T-cell (primary cell): ENCODE measurements at places on chromosomes 4 and X. TPM values are rescaled to one million over a fixed set of nuclear protein-coding genes. Genes with fewer than 3 reads are reported as not detected.

- peaks cover 2% of the 10 kb centered on the region for H3K4me1 ChIP-seq
- H3K27ac ChIP-seq: no peak overlapping the region
- H3K27me3 ChIP-seq: no peaks in the 10 kb centered on the region
- H3K36me3 ChIP-seq: no peaks in the 10 kb centered on the region
- H3K4me3 ChIP-seq: no peak overlapping the region
Observed at GRCh38 chrX:40579141-40579540, 1.6 kb upstream of the ATP6AP2 start.

GRCh38 chr4:88177983-88178625, 19.7 kb upstream of the ABCG2 start:
- H3K4me1 ChIP-seq: no peaks in the 10 kb centered on the region
- no peak overlapping the region for H3K4me3 ChIP-seq
- H3K27ac ChIP-seq: no peak overlapping the region
- no peaks in the 10 kb centered on the region for H3K36me3 ChIP-seq
- no peak for DNase-seq
- no peaks in the 10 kb centered on the region for H3K27me3 ChIP-seq

DNA sequence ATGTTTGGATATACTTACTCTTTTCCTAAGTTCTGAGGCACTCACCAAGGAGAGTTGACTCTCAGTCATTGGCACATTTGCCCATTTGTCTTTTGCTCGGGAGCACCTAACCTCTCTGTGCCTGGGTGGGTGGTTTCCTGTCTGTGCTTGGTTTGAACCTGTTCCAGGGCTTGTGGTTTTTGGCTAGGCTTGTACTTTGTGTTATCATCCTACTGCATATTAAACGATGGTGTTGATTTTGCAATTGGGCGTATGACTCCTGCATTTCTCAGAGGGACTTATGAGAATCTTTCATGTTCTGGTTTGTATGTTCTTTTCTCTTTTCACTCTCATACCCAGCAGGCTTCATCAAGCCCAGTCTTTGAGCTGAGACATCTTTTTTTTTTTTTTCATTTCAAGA, 161.7 kb downstream of the BTC start:
- H3K4me3 ChIP-seq: no peak overlapping the region
- no peak overlapping the region for H3K27ac ChIP-seq
- H3K4me1 ChIP-seq: peaks cover 10% of the 10 kb centered on the region
- no peaks in the 10 kb centered on the region for H3K27me3 ChIP-seq

DNA sequence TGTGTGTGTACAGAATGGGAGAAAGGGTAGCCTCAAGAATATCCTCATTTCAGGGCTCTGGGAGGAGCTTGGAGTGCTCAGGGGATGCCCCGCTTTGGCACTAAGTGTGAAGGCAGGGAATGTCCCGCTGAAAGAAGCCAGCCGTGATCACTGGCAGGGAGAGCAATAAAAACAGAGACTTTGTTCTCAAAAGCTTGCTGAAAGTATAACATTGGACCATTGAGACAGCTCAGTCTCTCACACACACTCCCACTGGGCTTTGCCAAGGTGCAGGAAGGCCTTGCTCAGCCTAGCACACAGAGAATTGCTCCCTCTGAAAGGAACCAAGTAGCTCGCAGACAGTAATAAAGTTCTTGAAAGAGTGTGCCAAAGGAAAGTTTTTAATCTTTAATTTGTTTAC, 143.8 kb upstream of the SLITRK2 start:
- H3K4me3 ChIP-seq: no peak overlapping the region
- no peak for DNase-seq
- no peak overlapping the region for H3K27ac ChIP-seq
- no peaks in the 10 kb centered on the region for H3K36me3 ChIP-seq
- no peaks in the 10 kb centered on the region for H3K4me1 ChIP-seq
- H3K27me3 ChIP-seq: no peaks in the 10 kb centered on the region

GRCh38 chr4:94378047-94378446, 35.4 kb upstream of the HPGDS start:
- H3K36me3 ChIP-seq: no peaks in the 10 kb centered on the region
- no peak overlapping the region for H3K4me3 ChIP-seq
- DNase-seq: no peak
- H3K27ac ChIP-seq: no peak overlapping the region
- H3K27me3 ChIP-seq: no peaks in the 10 kb centered on the region
- H3K4me1 ChIP-seq: no peaks in the 10 kb centered on the region

GRCh38 chr4:87978681-87979080, 3.2 kb downstream of the SPP1 start:
- H3K27ac ChIP-seq: no peak overlapping the region
- no peaks in the 10 kb centered on the region for H3K27me3 ChIP-seq
- DNase-seq: no peak

- H3K4me1 ChIP-seq: no peaks in the 10 kb centered on the region
- no peaks in the 10 kb centered on the region for H3K36me3 ChIP-seq
- DNase-seq: peak; percentile 3
- no peak overlapping the region for H3K4me3 ChIP-seq
Observed at GRCh38 chrX:52574416-52575275, 57.8 kb upstream of the XAGE1B start.

- no peak for DNase-seq
- peaks cover 12% of the 10 kb centered on the region for H3K4me1 ChIP-seq
- H3K4me3 ChIP-seq: peak overlapping the region; percentile 60
- H3K27me3 ChIP-seq: peaks cover 23% of the 10 kb centered on the region
- no peak overlapping the region for H3K27ac ChIP-seq
Observed at GRCh38 chr4:141131723-141132071, 1.6 kb downstream of the RNF150 start.

- no peaks in the 10 kb centered on the region for H3K4me1 ChIP-seq
- no peak overlapping the region for H3K27ac ChIP-seq
- peaks cover 32% of the 10 kb centered on the region for H3K27me3 ChIP-seq
- peak overlapping the region; percentile 71 for H3K4me3 ChIP-seq
Observed at GRCh38 chr4:95550115-95550987, 1.6 kb upstream of the UNC5C start.

GRCh38 chr4:163697121-163697520, 202.6 kb downstream of the TMA16 start:
- DNase-seq: no peak
- H3K4me3 ChIP-seq: no peak overlapping the region
- H3K36me3 ChIP-seq: no peaks in the 10 kb centered on the region
- H3K27me3 ChIP-seq: no peaks in the 10 kb centered on the region

- peaks cover 47% of the 10 kb centered on the region for H3K4me1 ChIP-seq
- peak overlapping the region; percentile 53 for H3K4me3 ChIP-seq
- no peaks in the 10 kb centered on the region for H3K27me3 ChIP-seq
- H3K27ac ChIP-seq: peak overlapping the region; percentile 62
Observed at GRCh38 chrX:70452143-70452733, 7.6 kb downstream of the DLG3 start.

GRCh38 chr4:61555789-61556188, 355.7 kb downstream of the ADGRL3 start:
- H3K27ac ChIP-seq: no peak overlapping the region
- DNase-seq: no peak
- H3K4me1 ChIP-seq: no peaks in the 10 kb centered on the region
- no peak overlapping the region for H3K4me3 ChIP-seq

GRCh38 chr4:78863991-78864390, 75.2 kb downstream of the PAQR3 start:
- H3K4me3 ChIP-seq: no peak overlapping the region
- H3K36me3 ChIP-seq: peaks cover 11% of the 10 kb centered on the region
- no peaks in the 10 kb centered on the region for H3K27me3 ChIP-seq
- no peak overlapping the region for H3K27ac ChIP-seq
- no peaks in the 10 kb centered on the region for H3K4me1 ChIP-seq

DNA sequence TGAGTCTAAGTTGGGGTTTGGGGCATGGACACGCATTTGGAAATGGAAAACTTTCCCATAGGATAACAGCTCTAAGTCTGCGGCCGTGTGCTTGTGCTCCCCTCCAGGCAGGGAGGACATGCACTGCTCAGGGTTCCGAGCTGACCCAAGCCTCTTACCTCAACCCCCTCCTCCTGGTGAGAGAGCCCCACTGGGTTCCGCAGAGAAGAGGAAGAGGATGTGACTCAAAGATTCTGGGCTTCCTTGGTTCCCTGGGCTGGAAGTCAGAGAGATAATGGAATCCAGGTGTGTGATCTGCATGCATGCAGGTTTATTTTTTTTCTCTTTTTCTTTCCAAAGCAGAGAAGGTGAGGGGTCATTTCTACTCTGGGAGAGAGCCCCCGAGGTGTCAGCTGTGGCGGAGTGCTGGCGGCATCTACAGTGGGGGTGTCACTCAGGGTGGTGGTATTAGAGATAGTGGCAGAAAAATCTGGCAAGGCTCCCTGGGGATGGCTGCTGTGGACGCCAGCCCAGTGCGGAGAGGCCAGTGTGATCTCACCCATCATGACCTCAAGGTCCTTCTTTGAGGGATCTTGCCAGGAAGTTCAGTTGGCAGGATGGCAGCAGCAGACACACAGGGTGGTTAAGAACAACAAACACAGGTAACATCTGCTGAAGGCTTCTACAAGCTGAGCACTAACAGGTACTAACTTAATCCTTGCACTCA, 168.7 kb upstream of the HAND2 start:
- no peak for DNase-seq
- no peaks in the 10 kb centered on the region for H3K27me3 ChIP-seq
- no peak overlapping the region for H3K27ac ChIP-seq
- H3K4me1 ChIP-seq: no peaks in the 10 kb centered on the region

DNA sequence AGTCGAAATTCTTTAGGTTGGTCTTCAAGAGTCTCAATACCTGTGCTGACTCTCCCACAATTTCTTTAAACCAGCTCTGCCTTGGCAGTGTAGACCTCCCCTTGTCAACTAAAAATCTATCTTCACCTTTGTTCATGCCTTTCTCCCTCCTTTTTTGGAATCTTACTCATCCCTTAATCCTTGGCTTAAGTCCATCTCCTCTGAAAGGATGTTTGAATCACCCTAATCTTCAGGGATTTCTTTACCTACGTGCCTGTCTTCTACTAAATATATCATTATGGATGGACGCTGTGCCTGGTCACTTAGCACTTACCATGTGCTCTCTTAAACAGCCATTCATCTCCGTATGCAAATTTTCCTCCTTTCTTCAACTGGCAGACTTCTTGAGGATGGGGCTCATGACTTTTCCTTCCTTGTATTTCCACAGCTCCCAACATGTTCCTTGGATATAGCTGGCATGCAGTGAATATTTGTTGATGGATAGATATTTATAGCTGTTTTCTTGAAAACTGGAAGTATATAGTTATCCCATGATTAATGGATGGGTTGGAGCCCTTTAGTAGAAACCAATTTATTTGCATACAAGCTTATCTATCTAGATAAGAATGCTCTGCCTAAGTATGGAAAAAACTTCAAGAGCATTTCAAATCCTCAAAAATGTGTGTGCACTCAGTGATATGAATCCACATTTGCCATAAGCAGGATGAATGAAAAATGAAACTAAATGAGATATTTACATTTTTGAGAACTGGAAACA, 166.6 kb downstream of the SPRY1 start:
- H3K36me3 ChIP-seq: no peaks in the 10 kb centered on the region
- no peak for DNase-seq
- H3K27ac ChIP-seq: no peak overlapping the region
- no peaks in the 10 kb centered on the region for H3K4me1 ChIP-seq
- H3K4me3 ChIP-seq: no peak overlapping the region

- H3K27ac ChIP-seq: no peak overlapping the region
- H3K36me3 ChIP-seq: no peaks in the 10 kb centered on the region
- H3K27me3 ChIP-seq: no peaks in the 10 kb centered on the region
- H3K4me3 ChIP-seq: no peak overlapping the region
- no peaks in the 10 kb centered on the region for H3K4me1 ChIP-seq
Observed at GRCh38 chr4:81531410-81531809, 59.7 kb upstream of the RASGEF1B start.

DNA sequence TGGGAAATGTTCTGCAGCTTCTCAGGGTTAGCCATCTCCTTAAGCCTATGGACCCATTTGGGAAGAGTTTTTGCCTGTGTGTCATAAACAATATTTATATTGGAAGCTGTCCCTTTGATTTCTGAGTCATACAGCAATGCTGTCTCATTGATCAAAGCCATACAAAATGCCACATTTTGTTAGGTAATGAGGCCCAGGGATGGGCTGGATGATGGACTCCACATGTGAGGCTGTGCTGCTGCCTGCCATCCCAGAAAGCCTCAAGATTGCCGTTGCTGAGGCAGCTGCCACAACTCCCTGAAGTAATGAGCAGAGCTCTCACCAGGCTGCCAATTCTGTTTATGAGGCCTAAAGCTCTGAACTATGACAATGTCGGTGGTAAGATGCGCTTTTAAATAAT, 12.2 kb upstream of the GJB1 start:
- H3K4me3 ChIP-seq: no peak overlapping the region
- H3K36me3 ChIP-seq: no peaks in the 10 kb centered on the region
- no peak for DNase-seq
- no peaks in the 10 kb centered on the region for H3K27me3 ChIP-seq
- H3K27ac ChIP-seq: no peak overlapping the region
- no peaks in the 10 kb centered on the region for H3K4me1 ChIP-seq

DNA sequence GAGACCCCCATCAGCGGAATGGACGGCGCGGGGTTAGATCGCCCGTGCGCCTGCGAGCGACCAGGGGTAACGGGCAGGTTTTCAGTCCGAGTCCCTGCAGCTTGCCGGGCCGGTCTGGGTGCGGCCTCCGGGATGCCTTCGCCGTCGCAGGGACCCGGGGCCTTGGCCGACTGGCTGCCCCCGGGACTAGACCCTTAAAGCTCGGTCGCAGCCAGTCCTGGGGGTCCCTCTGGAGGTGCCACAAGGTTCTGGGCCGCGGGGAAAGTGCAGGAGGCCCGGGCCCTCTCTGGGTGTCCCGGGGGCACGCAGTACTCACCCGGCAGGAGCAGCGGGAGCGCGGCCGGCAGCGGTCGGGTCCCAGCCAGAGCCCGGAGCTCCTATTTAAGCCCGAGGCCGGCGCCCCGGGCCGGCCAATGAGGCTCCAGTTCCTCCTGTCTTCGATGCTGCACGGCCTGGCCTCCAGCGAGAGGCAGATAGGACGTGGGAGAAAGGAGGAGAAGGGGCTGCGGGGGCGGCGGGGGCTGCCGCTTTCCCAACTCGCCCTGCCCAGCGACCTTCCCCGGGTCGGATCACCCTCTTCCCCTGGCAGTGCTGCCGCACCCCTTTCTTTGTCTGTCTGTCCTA, at the start of gene SPON2:
Gene SPON2 (minus strand): TSS at position 356 of the 624 bp plus-strand sequence.
- H3K4me3 ChIP-seq: peak within 1 kb of the TSS; percentile 63
- peaks cover 69% of the 10 kb centered on the region for H3K27me3 ChIP-seq

DNA sequence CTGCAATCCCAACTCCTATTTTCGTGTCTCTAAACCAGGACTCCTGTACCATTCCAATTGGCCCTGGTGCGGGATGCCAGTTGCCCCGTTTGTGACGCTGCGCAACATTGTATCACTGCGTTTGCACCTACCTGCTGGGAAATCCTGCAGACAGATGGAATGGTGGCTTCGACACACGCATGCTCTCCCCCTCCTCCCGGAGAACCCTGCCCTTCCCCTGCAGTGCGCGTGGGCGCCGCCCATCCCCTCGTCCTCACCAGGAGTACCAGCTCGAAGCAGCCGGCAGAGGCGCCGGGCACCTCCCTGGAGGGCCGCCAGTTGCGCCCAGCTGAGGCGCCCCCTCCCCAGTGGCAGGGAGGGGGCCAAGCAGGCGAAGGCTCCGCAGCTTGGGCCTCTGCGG, 1.4 kb downstream of the DGKK start:
- H3K4me1 ChIP-seq: no peaks in the 10 kb centered on the region
- no peak for DNase-seq
- no peaks in the 10 kb centered on the region for H3K36me3 ChIP-seq
- H3K4me3 ChIP-seq: no peak overlapping the region

PABPC5 gene
- not detected for total RNA-seq

GPR119 gene
- total RNA-seq: not detected

PCDH7 gene
- 0.07 TPM for total RNA-seq

SSX4B gene
- total RNA-seq: not detected

PLXNB3 gene
- not detected for total RNA-seq

ADGRL3 gene
- not detected for total RNA-seq

ZNF182 gene
- 9.9 TPM for total RNA-seq

HSFX4 gene
- not detected for total RNA-seq

RGN gene
- total RNA-seq: not detected

USP9X gene
- 62.7 TPM for total RNA-seq
